Brain (organoid and tissue), 16 donors: ENCODE measurements at places on chromosomes 2 and 18.
A peak's percentile ranks its signal among the peaks of the same experiment; 100 is the strongest.

DNA sequence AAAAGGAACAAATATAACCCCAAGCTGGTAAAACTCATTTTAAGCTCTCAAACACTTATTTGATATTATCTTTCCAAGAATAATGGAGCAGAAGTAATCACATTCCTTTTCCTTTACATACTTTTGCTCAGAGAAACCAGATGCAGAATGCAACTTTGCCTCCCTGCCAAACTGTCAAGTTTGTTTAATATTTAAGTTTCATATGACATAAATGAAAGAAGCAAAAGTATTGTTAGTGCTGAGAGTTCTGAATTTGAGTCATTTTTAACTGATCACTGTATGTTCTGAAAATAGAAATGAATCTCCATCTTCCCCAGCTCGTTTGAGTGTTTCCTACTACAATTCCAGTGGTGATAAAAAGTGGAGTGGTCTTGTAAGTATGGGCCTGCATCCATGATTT, 423.4 kb downstream of the PID1 start:
- peak; percentile 17 for DNase-seq

DNA sequence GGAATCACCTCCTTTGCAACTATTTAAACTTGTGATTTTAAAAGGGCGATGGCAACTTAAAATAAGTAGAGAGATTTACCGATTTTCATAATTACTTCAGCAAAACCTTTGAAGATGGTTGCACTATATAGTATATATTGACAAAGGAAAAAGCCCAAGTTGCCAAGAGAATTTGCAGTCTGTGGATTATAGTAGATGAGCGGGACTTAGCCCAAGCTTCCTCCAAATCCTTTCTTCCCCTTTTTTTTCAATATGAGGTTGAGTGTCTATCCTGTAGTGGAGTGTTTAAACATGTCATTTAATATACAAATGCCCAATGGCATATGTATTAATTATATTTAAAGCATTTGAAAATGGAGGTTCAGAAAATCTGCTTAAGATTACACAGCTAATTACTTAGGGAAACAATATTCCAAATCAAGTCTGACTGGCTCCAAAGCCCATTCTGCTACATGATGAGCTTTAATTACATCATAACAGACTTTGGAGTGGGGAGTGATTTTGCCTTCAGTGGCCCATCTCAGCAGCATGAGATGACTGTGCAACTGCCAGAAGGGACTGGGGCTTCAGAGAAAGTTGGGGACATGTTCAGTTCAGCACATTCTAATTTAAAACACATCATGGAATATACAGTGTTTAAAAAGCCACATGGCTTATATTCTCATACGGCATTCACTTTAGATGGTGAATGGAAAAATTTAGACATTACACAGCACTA, 73.2 kb downstream of the COL3A1 start:
- no peak for DNase-seq

- DNase-seq = no peak
These were observed 243.1 kb upstream of the SETBP1 start for GRCh38 chr18:44437603-44438002.

- no peak for DNase-seq
These were observed 22.5 kb downstream of the CYRIA start for GRCh38 chr2:16643099-16643498.

- no peak for DNase-seq
These were observed 55.1 kb downstream of the RHOB start for GRCh38 chr2:20501974-20502373.
